Posterior vena cava (tissue), 2 donors: ENCODE measurements at places on chromosomes 5 and 9. TPM values are rescaled to one million over a fixed set of nuclear protein-coding genes. Genes with fewer than 3 reads are reported as not detected.

GRCh38 chr5:98504505-98504904 lies 269.0 kb upstream of the RGMB start:
- DNase-seq, result no peak

GRCh38 chr9:71446106-71446472 lies 322.2 kb downstream of the CEMIP2 start:
- no peak for DNase-seq

GRCh38 chr9:16294133-16294770 lies 576.2 kb downstream of the BNC2 start:
- DNase-seq, result no peak

Gene MLANA
- not detected for total RNA-seq

Gene CDKN2B-AS1
- 1.00 TPM for total RNA-seq
